Pons (tissue), 1 donor: ENCODE measurements at places on chromosomes 3 and 15.

GRCh38 chr15:98025237-98025636 is 64.7 kb downstream of the ARRDC4 start:
- DNase-seq, result no peak

GRCh38 chr3:15152184-15152583 is 53.2 kb upstream of the RBSN start:
- DNase-seq, result no peak

- DNase-seq, result no peak
Observed at GRCh38 chr3:41111011-41111410, 88.3 kb upstream of the CTNNB1 start.

- no peak for DNase-seq
Observed at GRCh38 chr3:69864766-69865165, 125.5 kb downstream of the MITF start.

DNA sequence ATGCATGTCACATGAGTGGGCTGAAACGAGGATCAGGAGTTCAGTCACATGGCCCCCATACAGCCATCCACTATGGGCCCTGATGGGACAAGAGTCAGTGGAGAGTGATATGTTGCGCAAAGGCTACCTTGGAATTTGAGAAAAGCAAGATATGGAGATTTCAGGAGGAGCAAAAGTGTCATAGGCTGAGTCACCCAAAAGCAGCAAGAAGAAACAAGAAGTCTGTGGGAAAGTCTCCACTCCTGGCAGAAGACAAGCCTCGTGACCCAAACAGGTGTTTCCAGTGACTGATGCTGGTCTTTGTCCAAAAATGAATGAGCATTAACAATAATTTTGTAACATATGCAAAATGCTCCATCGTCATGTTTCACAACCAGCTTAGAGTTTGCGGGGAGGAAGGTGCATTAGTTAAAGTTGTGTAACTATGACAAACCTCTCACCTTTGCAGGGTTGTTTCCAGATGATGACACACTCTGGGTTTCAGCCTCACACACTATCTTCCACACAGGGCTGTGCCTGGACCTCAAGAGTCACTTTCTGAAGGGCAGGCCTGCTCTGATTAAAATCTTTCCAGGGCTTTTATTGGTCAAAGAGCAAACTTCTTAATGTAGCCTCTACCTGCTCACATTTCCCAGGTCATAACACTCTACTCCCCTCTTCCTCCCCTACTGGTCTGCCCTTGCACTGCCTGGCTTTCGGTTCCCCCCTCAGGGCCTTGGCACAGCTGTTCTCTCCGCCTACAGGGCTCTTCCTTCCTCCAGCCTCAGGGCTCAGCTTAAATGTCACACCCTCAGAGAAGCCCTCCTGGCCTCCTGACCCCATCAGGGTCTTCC is 3.9 kb upstream of the DNASE1L3 start:
- no peak for DNase-seq
